ENCODE measurements at places on chromosomes 5 and 9. TPM values are rescaled to one million over a fixed set of nuclear protein-coding genes. Genes with fewer than 3 reads are reported as not detected.

DNA sequence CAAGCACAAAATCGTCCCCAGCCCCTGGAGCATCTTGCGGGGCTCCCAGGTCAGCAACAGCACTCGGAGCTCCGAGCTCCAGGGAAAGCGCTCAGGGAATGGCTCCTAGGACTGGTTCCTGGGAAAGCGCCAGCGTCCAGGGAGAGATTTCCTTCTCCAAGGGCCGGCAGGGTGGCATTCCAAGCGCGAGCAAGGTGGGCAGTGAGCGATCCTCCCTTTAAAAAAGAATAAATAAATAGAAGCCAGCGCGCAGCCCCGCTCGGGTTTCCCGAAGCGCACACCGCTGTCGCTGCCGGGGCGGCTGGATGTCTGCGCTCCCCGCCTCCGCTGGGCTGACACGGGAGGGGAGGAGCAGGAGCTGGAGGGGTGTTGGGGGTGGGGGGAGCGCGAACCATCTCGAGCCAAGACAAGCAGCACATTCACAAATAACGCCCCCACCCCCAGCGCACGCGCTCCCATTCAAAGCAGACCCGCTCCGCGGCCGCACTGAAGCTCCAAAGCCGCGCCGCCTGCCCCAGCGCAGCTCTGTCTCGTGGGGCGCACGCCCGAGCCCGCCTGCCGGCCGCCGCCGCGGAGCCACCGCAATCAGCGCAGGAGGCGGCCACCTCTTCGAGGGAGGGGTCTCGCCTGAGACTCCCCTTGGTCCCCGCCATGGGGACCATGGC is 327.4 kb downstream of the SH3GL2 start:
- no peak overlapping the region for H3K27ac ChIP-seq
- no peak overlapping the region for H3K4me3 ChIP-seq
- no peaks in the 10 kb centered on the region for H3K27me3 ChIP-seq

DNA sequence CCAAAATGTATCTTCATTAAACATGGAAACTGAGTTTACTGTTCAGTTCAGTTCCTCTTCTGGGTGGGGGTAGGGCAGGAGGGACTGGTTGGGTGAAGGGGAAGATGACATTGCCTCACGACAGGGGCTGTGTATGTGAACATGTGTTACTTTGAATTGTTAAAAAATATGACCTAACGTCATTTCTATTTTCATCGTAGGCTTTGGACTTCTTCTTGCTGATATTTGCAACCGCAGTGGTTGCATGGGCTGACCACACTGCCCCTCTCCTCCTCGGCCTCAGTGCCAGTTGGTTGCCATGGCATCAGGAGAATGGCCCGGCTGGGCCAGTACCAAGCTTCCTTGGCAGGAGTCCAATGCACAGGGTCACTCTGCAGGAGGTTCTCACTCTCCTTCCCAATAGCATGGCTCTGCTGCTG is 41.5 kb downstream of the HACD4 start:
- H3K4me1 ChIP-seq: no peaks in the 10 kb centered on the region
- no peaks in the 10 kb centered on the region for H3K27me3 ChIP-seq
- no peak overlapping the region for H3K27ac ChIP-seq
- DNase-seq: no peak

DNA sequence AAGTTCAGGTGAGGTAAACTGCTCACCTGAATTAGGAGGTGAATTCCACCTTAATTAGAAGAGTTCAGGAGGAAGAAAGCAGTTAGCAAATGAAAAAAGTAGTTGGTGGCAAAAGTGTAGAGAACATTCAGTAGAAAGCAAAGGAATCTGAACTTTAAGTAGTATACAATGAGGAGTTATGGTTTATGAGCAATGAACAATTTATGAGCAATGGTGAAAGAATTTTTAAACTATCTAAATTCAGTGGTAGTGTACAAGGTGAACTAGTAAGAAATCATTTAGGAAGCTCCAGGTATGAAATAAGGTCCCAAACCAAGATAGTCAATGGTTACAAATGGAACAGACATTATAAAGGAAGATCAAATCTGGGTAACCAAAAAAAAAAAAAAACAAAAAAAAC is 3.1 kb downstream of the CETN3 start:
- peaks cover 13% of the 10 kb centered on the region for H3K4me1 ChIP-seq
- H3K27ac ChIP-seq: no peak overlapping the region
- DNase-seq: no peak
- no peaks in the 10 kb centered on the region for H3K36me3 ChIP-seq

GRCh38 chr5:93925321-93925720 is 183.9 kb upstream of the POU5F2 start:
- H3K27ac ChIP-seq: no peak overlapping the region
- no peaks in the 10 kb centered on the region for H3K4me1 ChIP-seq
- no peak for DNase-seq
- no peaks in the 10 kb centered on the region for H3K27me3 ChIP-seq
- no peaks in the 10 kb centered on the region for H3K36me3 ChIP-seq
- no peak overlapping the region for H3K4me3 ChIP-seq

The NKD2 gene
- 0.20 TPM for total RNA-seq

DNA sequence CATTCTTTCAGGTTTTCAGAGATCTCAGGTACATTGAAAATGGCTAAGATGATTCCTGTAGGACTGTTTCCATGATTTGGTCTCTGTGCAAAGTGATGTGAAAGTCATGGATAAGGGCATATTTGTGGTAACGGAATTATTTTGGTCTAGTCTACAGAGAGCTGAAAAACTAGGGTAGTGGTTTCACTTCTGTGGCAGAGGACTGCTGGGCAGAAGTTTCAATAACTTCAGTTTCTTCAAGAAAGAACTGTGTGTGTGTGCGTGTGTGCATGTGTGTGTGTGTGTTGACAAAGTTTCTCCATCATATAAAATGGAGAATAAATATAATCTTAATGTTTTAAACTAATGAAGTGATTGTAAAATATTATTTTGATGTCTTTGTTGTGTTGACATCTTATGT is 4.3 kb downstream of the CNOT8 start:
- DNase-seq: no peak
- H3K27ac ChIP-seq: no peak overlapping the region
- H3K36me3 ChIP-seq: peaks cover 22% of the 10 kb centered on the region
- H3K4me3 ChIP-seq: no peak overlapping the region

The IFNK gene
- not detected for total RNA-seq

GRCh38 chr5:11289733-11290132 is 528.7 kb upstream of the DAP start:
- H3K27ac ChIP-seq: no peak overlapping the region
- no peak overlapping the region for H3K4me3 ChIP-seq
- DNase-seq: no peak
- H3K27me3 ChIP-seq: no peaks in the 10 kb centered on the region

GRCh38 chr9:105646879-105647594 is 15.2 kb upstream of the TAL2 start:
- no peak overlapping the region for H3K4me3 ChIP-seq
- H3K36me3 ChIP-seq: no peaks in the 10 kb centered on the region
- no peaks in the 10 kb centered on the region for H3K27me3 ChIP-seq
- H3K4me1 ChIP-seq: no peaks in the 10 kb centered on the region
- peak overlapping the region; percentile 51 for H3K27ac ChIP-seq

The RGS14 gene
- 61.9 TPM for total RNA-seq

DNA sequence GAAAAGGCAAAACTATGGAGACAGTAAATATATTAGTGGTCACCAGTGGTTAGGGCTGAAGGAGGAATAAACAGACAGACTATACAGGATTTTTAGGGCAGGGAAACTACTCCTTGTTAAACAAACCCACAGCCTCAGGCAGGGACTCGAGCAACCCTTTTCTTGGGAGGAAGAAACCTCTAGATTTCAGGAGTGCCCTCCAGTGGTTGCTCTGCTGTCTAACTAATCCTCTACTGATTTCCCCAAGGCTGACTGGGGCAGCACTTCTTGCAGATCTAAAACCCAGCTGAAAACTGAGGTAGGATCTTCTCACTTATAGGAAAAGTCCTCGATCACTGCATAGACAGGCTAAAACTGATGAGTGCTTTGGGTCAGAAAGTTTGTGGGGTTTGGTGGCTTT is 176.8 kb downstream of the ISOC1 start:
- H3K27ac ChIP-seq: no peak overlapping the region
- no peaks in the 10 kb centered on the region for H3K36me3 ChIP-seq
- no peak overlapping the region for H3K4me3 ChIP-seq
- no peaks in the 10 kb centered on the region for H3K27me3 ChIP-seq
- DNase-seq: no peak
- no peaks in the 10 kb centered on the region for H3K4me1 ChIP-seq

- no peaks in the 10 kb centered on the region for H3K4me1 ChIP-seq
- no peaks in the 10 kb centered on the region for H3K27me3 ChIP-seq
- DNase-seq: no peak
- no peaks in the 10 kb centered on the region for H3K36me3 ChIP-seq
- no peak overlapping the region for H3K27ac ChIP-seq
These were observed 81.2 kb upstream of the UBTD2 start for GRCh38 chr5:172364773-172365172.

GRCh38 chr5:98364549-98364948 is 408.9 kb upstream of the RGMB start:
- no peak overlapping the region for H3K27ac ChIP-seq
- no peaks in the 10 kb centered on the region for H3K4me1 ChIP-seq
- no peaks in the 10 kb centered on the region for H3K27me3 ChIP-seq
- no peaks in the 10 kb centered on the region for H3K36me3 ChIP-seq
- DNase-seq: no peak

The ELAVL2 gene
- not detected for total RNA-seq

DNA sequence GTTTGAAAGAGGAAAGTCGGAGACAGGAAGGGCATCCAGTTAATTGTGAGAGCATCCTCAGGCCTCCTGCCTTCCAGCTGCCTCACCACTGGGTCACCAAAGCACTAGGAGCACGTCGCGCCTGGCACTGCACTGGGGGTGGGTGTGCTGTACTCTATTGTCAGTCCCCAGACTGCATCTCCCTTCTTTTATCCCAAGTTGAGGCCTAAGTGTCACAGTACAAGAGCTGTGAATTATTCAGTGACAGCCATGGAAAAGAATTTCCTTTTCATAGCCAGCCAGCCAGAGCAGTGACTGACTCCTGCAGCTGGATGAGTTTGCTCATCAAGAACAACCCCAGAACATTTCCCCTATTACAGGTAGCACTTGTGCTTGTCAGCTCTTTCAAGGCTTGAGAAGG is 16.3 kb downstream of the CLTA start:
- H3K27me3 ChIP-seq: no peaks in the 10 kb centered on the region
- H3K27ac ChIP-seq: no peak overlapping the region
- no peak for DNase-seq
- peaks cover 27% of the 10 kb centered on the region for H3K4me1 ChIP-seq

GRCh38 chr5:116566251-116566650 is 8.4 kb downstream of the SEMA6A start:
- no peaks in the 10 kb centered on the region for H3K36me3 ChIP-seq
- H3K27me3 ChIP-seq: no peaks in the 10 kb centered on the region
- no peak overlapping the region for H3K27ac ChIP-seq
- no peak overlapping the region for H3K4me3 ChIP-seq

The OR4F3 gene
- not detected for total RNA-seq

- no peaks in the 10 kb centered on the region for H3K27me3 ChIP-seq
- no peaks in the 10 kb centered on the region for H3K36me3 ChIP-seq
- no peaks in the 10 kb centered on the region for H3K4me1 ChIP-seq
- H3K4me3 ChIP-seq: no peak overlapping the region
- no peak overlapping the region for H3K27ac ChIP-seq
- no peak for DNase-seq
These were observed 118.0 kb upstream of the ICE1 start for GRCh38 chr5:5304361-5305020.

DNA sequence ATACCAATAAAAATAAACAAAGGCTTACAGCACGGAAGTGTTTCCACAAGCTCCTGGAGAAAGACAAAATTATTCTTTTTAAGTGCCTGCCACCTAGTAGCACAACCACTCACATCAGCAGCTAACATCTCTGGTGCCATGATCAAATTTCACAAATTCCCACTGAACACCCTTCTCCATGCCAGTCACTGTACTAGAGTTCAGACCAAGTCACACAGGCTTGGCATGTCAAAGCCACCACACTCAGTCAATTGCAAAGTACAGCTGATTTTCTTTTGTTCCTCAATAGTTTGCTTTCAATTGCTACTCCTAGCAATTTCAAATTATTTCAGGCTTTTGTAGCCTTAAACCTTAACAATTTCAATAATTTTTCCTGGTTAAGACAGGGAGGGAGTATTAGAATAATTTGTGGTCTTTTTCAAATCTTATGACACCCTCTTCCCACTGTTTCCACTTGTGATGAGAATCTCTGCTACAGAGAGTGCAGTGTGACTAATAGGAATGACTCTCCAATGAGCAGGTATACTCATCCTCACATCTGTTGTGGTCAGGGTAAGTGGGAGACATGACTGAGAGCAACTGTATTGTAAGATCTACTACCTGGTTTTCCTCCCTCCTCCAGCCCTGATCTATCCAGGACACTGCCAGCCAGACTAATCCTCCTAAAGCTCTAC is 46.2 kb downstream of the RNF145 start:
- no peak for DNase-seq
- no peaks in the 10 kb centered on the region for H3K27me3 ChIP-seq
- no peak overlapping the region for H3K4me3 ChIP-seq
- peaks cover 30% of the 10 kb centered on the region for H3K36me3 ChIP-seq
- H3K27ac ChIP-seq: no peak overlapping the region

DNA sequence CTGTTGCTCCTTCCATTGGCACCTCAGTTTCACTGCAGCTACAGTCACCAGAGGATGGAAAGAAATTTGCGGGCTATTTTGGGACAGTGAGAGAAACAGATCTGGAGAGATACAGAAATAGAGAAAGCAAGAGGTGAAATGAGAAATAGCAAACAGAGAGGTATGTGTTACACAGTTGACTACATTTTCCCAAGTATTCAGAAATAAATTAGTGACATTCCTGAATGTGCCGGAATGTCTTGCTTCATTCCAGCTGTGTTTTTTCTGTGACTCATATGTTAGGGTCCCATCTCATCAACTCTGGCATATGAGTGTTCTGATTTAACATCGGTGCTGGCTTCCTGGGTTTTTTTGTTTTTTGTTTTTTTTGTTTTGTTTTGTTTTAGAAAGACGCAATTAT is 63.8 kb upstream of the ZNF462 start:
- H3K36me3 ChIP-seq: no peaks in the 10 kb centered on the region
- no peaks in the 10 kb centered on the region for H3K27me3 ChIP-seq
- H3K27ac ChIP-seq: no peak overlapping the region
- DNase-seq: no peak
- H3K4me3 ChIP-seq: no peak overlapping the region
- no peaks in the 10 kb centered on the region for H3K4me1 ChIP-seq

The PCDHGA1 gene
- 0.09 TPM for total RNA-seq

GRCh38 chr5:151270599-151270998 is 17.6 kb downstream of the GM2A start:
- no peaks in the 10 kb centered on the region for H3K27me3 ChIP-seq
- H3K4me1 ChIP-seq: no peaks in the 10 kb centered on the region
- no peak overlapping the region for H3K4me3 ChIP-seq
